Substantia nigra (tissue), 51 donors: ENCODE measurements at places on chromosomes 4 and X.

- DNase-seq: no peak
Observed at GRCh38 chrX:40080894-40081678, 16.7 kb downstream of the BCOR start.

DNA sequence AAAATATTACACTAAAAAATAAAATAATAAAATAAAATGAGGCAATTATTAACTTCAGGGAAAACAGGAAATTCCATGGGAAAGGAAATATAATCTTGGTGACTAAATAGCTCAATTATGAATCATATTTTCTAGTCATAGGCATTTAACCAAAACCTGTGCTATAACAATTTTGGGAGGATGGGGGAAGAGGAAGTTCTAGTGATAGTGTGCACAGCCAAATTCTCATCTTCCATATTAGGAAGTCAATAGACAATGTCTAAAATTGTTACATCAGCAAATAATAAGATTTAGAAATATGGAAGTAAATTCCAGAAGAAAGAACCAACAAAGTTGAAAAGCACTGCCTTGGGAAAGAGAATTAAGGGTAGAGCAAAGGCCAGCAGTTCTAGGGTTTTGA is 2.8 kb downstream of the AWAT2 start:
- DNase-seq: no peak

- no peak for DNase-seq
Observed at GRCh38 chr4:98565681-98566301, 92.6 kb downstream of the TSPAN5 start.

DNA sequence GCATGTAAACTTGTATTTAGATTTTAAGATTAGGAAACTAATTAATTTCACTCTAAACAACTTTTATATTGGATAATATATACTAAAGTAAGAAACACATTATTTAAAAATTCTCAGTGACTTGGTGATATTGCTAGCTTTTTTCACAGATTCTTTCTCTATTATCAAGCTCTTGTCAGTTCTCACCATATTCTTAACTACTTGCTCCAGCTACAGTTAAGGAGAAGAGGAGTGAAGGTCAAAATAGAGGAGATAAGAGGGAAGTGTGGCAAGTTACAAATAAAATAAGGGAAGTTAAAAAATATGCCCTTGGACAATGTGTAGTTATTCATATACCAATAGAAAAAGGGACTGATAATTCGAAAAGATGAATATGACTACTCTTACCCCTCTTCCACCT is 34.7 kb upstream of the NAF1 start:
- DNase-seq: no peak

- no peak for DNase-seq
Observed at GRCh38 chr4:183360161-183360919, 38.1 kb upstream of the CLDN24 start.

DNA sequence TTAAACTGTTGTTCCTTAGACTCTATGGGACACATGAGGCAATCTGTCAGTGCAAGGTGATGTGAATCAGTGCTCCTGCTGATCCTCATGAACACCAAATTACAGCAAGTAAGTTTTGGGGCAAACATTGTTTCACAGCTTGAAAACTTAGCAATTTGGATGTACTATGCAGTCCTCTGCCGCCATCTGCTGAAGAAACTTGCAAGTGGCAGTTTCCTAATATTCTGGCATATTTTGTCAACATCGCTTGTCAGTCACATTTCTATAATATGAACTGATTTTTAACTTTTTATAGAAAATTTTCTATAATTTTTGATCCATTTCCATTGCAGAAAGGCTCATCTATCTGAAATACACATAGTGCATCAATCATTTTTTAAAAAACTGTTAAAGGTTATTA is 56.3 kb downstream of the ZAR1 start:
- DNase-seq: no peak

DNA sequence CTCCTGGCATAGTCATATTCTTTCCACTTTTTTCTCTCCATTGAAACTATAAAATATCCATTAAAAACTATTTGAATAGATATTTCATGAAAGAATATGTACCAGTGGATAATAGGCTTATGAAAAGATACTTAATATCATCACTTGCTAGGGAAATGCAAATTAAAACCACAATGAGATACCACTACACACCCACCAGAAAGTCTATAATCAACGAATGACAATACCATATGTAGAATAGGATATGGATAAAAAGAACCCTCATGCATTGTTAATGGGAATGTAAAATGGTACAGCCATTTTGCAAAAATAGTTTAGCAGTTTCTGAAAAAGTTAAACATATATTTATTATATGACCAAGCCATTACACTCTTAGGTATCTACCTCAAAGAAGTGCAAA is 218.7 kb upstream of the GPC4 start:
- no peak for DNase-seq

DNA sequence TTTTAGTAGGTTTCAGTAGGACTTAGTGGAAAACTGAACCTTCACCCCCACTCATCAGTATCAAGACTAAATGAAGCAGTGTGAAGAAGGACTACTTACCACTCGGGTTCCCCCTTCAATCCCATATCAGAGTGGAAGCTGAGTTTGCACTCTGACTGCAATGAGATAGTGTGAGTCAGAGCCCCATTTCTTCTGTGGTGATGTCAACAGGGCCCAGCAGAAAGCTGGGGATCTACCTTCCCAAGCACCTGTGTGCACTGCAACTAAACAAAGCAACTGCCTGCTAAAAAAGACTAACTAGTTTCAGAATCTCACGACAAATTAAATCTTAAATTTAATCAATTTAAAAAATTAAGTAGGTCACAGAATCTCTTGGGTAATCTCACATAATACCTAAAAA is 1837.0 kb upstream of the PCDH7 start:
- DNase-seq: no peak

GRCh38 chr4:78845472-78845871 is 69.3 kb downstream of the BMP2K start:
- DNase-seq: no peak

- no peak for DNase-seq
Observed at GRCh38 chr4:37365888-37366287, 121.3 kb downstream of the NWD2 start.

GRCh38 chrX:106397788-106398538 is 213.8 kb upstream of the RADX start:
- DNase-seq: no peak

GRCh38 chr4:16652732-16653305 is 245.6 kb downstream of the LDB2 start:
- no peak for DNase-seq
